ENCODE measurements at places on chromosomes 2 and 18.

DNA sequence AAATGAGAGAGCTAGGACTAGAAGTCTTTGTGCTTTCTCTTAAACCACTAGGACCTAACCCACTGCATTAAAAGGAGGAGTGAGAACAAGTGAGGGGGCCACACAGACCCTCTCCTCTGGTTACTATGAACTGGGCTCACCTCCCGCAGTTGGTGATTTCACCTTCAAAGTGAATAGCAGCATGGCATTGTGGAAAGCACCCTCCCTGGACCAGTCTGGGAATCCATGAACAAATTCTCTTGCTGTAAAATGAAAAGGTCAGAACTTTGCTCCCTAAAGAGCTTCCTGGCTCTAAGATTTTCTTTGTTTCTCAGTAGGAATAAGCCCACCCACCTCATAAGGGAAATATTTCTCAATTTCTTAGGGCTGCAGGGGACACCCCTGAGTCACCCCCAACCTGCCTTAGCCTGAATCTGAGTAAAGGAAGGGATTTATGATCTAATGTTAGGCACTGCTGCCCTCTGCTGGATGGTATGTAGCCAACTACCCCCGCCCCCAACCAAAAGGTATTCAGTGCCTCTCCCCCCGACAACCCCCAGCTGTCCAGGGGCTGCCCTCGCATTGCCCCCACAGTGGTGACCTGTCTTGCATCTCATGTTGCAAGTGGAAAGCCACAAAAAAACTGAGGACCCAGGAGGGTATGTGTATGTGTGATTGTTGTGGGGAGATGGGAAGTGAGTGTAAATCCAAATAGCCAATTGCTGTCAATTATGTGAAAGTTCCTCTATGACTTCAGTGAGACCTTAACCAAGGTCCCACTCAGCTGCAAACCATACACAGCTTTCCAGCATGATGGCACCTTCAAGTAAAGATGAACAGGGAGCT is 230.9 kb upstream of the SLC14A2 start:
- H3K4me3 ChIP-seq: no peak overlapping the region
- peaks cover 5% of the 10 kb centered on the region for H3K4me1 ChIP-seq
- peak; percentile 29 for DNase-seq
- H3K36me3 ChIP-seq: no peaks in the 10 kb centered on the region
- no peaks in the 10 kb centered on the region for H3K27me3 ChIP-seq

GRCh38 chr2:224517963-224518362 is 67.2 kb downstream of the CUL3 start:
- DNase-seq: no peak
- H3K4me1 ChIP-seq: peaks cover 30% of the 10 kb centered on the region
- no peak overlapping the region for H3K27ac ChIP-seq
- peaks cover 27% of the 10 kb centered on the region for H3K36me3 ChIP-seq
- no peaks in the 10 kb centered on the region for H3K27me3 ChIP-seq

DNA sequence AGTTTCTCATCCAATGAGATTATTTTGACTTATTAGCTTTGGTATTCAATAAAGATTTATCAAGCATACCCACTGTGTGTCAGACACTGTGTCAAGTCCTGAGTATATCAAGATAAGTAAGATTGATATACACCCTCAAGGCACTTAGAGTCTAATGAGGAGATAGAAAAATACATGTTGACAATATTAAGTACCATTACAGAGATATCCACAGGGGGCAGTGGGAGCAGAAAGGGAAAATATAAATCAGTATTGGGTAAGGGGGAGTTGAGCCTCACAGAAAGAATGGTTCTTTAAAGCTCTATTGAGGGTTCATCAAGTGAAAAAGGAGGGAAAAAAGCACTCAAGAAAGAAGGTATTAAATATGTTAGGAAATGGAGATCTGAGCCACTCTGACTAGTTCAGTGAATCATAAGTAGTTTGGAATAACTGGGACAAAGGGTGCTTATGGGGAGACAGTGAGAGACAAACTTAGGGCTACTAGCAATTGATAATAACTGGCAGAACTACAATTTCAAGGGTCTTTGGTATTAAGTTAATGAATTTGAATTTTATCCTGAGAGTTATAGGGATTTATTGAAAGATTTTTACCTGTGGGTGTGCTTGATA is 45.5 kb upstream of the SLC8A1 start:
- H3K27ac ChIP-seq: no peak overlapping the region
- no peak for DNase-seq
- H3K27me3 ChIP-seq: no peaks in the 10 kb centered on the region

DNA sequence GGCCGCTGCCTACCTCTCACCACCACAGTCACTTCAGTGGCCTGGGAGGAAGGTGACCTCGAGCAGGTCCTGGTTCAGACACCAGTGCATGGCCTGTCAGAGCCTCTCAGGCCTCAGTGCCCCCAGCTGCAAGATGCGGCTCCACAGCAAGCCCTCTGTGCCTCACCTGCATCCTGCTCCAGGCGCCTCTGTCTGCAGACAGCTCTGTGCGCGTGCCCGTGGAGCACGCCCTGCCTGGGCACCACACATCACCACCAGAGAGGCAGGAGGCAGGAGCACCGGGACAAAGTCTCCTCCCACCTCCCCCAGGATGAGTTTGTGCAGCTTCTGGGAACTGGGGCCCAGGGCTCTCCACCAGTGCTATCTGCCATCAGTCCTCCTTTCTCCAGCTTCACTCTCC is 98.7 kb downstream of the TFCP2L1 start:
- DNase-seq: no peak
- H3K4me3 ChIP-seq: no peak overlapping the region
- no peaks in the 10 kb centered on the region for H3K27me3 ChIP-seq
- peak overlapping the region; percentile 17 for H3K27ac ChIP-seq

DNA sequence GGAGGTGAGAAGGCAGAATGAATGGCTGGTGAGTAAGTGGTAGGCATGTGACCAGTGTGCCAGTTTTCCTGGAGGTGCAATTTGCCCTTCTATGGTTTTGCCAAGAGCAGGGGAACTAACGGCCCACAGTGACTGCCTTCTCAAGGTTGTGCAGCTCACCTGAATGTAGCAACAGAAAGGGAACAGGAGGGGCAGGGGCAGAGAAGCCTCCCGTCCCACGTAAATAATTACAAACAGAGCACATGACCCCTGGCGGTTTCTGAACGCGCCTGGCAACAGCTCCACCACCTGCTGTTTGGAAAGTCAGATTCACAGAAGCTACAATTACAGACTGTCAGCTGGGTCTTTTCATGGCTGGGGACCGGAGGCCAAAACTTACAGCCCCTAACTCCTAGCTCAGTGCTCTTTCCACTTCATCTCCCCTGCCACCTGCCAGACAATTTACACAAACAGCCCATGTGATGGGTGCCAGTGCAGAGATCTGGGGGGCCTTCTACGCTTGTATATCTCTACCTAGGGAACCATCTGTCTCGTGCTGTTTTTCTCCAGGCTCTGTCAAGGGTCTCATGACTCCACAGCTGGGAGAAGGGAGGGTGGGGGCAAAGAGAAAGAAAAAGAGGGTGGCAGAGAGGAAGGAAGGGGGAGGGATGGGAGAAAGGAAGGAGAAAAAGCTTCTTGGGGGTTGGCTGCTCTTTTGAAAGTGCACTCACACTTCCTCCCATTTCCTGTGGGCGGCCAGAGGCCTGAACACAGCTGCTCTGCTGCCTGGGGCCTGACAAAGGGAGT is 69.6 kb downstream of the POLR1A start:
- no peaks in the 10 kb centered on the region for H3K4me1 ChIP-seq
- no peak for DNase-seq
- H3K27me3 ChIP-seq: no peaks in the 10 kb centered on the region
- no peak overlapping the region for H3K27ac ChIP-seq
- H3K4me3 ChIP-seq: no peak overlapping the region

DNA sequence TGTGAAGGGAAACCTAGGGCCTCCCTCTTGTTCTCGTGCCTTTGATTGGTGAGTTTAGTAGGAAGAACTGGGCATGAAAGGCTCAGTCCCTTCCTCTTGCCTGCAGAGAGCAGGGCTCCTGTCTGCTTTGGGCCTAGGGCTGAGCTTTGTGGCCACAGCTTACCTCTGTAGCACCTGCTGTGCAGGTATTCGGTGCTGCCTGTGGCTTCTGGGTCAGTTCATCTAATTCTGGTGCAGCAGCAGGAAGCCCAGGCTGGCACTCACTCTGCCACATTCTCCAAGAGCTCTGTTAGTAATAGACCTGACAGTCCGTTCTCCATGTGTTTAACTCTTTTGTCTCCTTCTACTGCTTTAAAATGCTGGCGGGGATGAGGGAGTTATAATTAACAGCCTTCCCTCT is 96.5 kb downstream of the DLGAP1 start:
- no peaks in the 10 kb centered on the region for H3K4me1 ChIP-seq
- H3K36me3 ChIP-seq: no peaks in the 10 kb centered on the region
- no peak for DNase-seq
- no peak overlapping the region for H3K27ac ChIP-seq

DNA sequence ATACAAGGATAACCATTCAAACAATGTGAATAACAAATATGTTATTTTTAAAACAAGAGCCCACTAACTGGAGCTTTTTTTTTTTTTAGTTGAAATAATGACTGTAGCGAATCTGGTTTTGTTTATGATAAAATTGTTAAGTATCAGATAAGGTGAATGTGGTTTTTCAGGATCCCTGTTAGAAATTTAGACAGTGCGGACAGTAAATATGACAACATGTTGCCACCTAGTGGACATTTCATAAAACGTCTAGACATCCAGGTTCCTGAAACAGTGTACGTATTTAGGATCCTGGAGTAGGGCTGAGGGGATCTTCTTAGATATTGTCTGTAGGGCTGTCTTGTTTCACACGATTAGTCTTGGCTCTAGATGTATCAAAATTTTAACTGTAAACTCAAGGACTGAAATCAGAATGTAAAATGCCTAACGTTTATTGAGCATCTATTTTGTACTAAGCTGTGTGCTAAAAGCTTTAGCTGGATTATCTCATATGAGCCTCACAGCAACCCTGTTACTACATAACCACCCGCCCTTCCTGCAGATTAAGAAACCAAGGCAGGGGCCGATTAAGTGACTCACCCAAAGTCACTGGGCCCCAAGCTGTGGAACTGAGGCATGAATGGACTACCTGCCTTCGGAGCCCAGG is 23.9 kb upstream of the CCDC68 start:
- H3K27me3 ChIP-seq: no peaks in the 10 kb centered on the region
- H3K4me1 ChIP-seq: peaks cover 6% of the 10 kb centered on the region
- peak; percentile 71 for DNase-seq
- H3K4me3 ChIP-seq: no peak overlapping the region
- no peaks in the 10 kb centered on the region for H3K36me3 ChIP-seq

GRCh38 chr2:178833382-178833781 is 26.2 kb upstream of the TTN start:
- DNase-seq: no peak
- H3K27ac ChIP-seq: no peak overlapping the region
- no peaks in the 10 kb centered on the region for H3K4me1 ChIP-seq
- no peaks in the 10 kb centered on the region for H3K36me3 ChIP-seq

DNA sequence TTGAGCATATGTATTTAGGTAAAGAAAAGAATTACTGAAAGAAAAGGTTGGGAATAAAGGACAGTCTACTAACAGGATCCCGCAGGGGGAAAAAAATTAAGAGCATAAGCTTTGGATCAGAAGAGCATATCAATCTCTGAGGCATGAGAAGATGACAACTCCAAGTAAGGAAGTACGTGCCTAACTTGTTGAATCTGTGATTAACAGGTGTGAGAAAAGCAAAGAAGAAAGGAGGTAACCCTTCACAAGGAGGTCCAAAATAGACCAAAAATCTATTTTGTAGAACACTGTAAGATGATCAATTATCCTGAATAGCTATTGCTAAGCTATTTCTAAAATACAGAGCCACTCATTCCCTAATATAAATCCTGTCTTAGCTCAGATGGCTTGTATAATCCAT is 32.8 kb downstream of the TRIP12 start:
- DNase-seq: no peak
- H3K36me3 ChIP-seq: no peaks in the 10 kb centered on the region

- no peaks in the 10 kb centered on the region for H3K36me3 ChIP-seq
- no peak overlapping the region for H3K27ac ChIP-seq
- H3K27me3 ChIP-seq: no peaks in the 10 kb centered on the region
- no peak for DNase-seq
- no peak overlapping the region for H3K4me3 ChIP-seq
- no peaks in the 10 kb centered on the region for H3K4me1 ChIP-seq
Observed at GRCh38 chr2:168293766-168294165, 46.4 kb upstream of the STK39 start.

- H3K27me3 ChIP-seq: no peaks in the 10 kb centered on the region
- DNase-seq: no peak
- H3K4me1 ChIP-seq: no peaks in the 10 kb centered on the region
- no peak overlapping the region for H3K27ac ChIP-seq
- no peak overlapping the region for H3K4me3 ChIP-seq
Observed at GRCh38 chr2:225398372-225398771, 1.1 kb upstream of the NYAP2 start.

GRCh38 chr2:30373881-30374302 is 73.2 kb upstream of the LCLAT1 start:
- no peaks in the 10 kb centered on the region for H3K27me3 ChIP-seq
- no peaks in the 10 kb centered on the region for H3K36me3 ChIP-seq
- peaks cover 7% of the 10 kb centered on the region for H3K4me1 ChIP-seq
- no peak overlapping the region for H3K27ac ChIP-seq
- H3K4me3 ChIP-seq: no peak overlapping the region

DNA sequence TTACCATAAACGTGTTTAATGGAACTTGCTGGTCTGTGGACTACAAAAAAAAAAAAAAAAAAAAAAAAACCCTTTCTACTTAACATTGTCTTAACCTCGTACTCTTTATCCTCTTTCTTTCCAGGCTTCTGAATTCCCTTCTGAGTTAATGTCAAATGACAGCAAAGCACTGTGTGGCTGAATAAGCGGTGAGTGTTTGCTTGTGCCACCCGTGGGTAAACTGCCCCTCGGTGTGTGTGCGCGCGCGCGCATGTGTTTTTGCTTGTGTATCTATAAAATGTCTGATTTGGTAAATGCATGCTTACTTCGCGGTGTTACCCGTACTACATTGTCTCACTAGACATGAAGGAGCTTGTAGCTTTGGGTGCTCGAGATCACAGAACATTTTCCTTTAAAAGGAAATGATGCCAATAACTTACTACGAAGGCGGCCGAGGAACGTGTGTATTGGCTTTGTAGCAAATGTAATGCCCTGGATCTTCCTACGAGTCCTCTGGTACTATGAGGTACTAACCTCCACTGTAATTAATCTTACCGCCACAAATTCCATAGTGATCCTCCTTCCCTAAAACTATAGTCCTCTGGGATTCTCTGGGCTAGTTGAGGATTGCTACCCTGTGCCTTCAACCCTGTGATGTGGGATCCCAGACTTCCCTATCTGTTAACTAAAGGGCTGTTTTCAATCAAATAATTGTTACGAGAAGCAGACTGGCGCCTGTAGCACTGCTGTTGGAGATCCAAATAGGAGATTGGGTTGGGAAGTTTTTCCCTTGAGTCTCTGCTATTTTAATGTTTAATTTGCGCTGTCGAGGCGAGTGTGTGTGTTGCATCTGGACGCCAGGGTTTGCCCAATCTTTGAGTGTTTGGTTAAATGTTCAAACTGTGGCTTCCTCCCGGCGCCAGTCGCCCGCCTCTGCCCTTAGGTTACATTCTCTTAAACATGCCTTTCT is 1.1 kb downstream of the ID2 start:
- H3K27ac ChIP-seq: no peak overlapping the region
- no peaks in the 10 kb centered on the region for H3K4me1 ChIP-seq
- no peaks in the 10 kb centered on the region for H3K36me3 ChIP-seq

Measured in PC-9 (cell line).